ENCODE measurements at places on chromosomes 16 and 17. TPM values are rescaled to one million over a fixed set of nuclear protein-coding genes. Genes with fewer than 3 reads are reported as not detected.

The GUCY2D gene
- total RNA-seq: 0.10 TPM

The FOXJ1 gene
- not detected for total RNA-seq

The TBC1D3C gene
- total RNA-seq: not detected

The RSKR gene
- 4.4 TPM for total RNA-seq

The PMP22 gene
- 133 TPM for total RNA-seq

DNA sequence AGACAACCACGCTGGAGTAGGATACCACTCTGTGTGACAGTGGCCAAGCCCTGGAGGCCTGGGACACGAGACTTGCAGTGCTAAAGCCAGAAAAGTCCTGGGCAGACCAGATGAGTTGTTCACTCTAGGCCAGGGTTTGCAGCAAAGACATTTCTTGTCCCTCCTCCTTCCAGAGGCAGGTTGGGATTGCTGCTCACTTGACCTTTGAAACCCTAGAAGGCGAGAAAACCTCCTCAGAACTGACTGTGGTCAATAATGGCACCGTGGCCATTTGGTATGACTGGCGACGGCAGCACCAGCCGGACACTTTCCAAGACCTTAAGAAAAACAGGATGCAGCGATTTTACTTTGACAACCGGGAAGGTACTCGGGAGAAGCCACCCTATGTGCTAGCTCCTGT, 9.8 kb upstream of the EPN3 start:
- no peak for DNase-seq

DNA sequence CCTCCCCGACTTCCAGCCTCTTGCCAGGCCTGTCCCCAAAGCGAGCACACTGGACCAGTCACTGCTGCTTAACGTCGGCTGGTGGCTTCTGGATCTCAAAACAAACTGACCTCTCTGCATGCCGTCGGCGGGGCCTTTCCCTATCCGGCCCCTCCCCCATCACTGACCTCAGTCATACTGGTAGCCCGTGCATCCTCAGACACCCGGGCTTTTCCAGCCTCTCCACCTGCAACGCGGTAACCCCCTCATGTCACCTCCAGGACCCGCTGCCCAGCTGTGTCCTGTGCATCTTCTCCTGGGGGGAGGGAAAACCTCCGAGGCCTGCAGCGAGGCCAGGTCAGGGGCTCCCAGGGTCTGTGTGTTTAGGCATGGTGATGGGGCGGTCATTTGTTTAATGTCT, 138.6 kb upstream of the CHMP6 start:
- no peak for DNase-seq

GRCh38 chr16:81823111-81823510, 44.0 kb downstream of the PLCG2 start:
- DNase-seq: no peak

- no peak for DNase-seq
Observed at GRCh38 chr17:21174713-21175112, 39.2 kb downstream of the TMEM11 start.

DNA sequence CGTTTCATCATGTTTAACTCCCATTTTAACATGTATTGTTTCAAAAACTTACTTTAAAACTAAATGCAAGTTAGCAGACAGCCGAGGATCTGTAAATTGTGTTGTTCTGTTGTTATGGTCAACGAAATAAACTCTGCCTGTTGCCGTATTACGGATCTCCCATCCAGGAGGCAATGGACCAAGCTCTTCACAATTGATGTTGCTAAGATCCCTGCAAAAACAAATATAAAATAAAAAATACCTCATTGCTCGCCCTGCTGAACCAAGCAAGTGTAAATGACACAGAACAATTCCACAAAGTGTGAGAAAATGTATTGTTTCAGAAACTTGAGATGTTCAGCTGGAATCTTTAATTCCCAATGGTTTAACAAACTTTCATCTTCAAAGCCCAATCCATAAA, 65.0 kb downstream of the CEP95 start:
- no peak for DNase-seq

DNA sequence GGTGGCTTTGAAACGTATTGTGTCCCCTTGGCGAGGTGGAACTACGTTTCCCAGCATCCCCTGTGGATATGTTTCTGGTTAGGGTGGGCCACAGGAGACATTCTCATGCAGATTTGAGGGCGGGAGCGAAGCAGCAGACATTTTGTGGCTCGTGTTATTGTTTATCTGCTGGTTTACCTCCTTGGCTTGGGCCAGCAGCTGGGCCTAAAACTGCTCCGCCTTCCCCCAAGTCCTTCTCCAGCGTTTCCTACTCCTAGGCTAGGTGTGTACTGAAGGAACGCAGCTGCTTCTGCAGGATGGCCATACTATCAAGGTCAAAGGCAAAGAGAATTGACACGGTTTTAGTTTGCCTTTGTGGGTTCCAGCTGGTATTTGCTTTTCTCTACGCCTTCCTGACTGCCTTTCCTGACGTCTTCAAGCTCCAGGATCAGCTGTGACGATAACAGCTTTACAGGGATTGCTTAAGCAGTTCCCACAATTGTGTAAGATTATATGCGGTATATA, 17.2 kb upstream of the WSB1 start:
- no peak for DNase-seq

- no peak for DNase-seq
Observed at GRCh38 chr17:81428121-81428515, 32.9 kb downstream of the BAHCC1 start.

DNA sequence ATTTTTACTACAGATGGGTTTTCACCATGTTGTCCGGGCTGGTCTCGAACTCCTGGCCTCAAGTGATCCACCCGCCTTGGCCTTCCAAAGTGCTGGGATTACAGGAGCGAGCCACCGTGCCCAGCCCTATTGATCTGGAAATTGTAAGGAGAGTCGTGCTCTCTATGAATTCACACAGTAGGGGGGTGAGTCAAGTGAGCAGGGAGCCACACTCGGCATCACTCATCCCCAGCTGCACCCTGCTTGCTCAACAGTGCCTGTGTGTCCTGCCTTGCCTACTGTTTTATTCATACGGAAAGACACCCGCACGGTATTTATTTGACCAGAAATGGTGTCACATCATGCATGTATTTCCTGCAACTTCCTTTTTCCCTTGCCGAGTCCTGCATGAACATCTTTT, 157.2 kb upstream of the FOXF1 start:
- DNase-seq: no peak

DNA sequence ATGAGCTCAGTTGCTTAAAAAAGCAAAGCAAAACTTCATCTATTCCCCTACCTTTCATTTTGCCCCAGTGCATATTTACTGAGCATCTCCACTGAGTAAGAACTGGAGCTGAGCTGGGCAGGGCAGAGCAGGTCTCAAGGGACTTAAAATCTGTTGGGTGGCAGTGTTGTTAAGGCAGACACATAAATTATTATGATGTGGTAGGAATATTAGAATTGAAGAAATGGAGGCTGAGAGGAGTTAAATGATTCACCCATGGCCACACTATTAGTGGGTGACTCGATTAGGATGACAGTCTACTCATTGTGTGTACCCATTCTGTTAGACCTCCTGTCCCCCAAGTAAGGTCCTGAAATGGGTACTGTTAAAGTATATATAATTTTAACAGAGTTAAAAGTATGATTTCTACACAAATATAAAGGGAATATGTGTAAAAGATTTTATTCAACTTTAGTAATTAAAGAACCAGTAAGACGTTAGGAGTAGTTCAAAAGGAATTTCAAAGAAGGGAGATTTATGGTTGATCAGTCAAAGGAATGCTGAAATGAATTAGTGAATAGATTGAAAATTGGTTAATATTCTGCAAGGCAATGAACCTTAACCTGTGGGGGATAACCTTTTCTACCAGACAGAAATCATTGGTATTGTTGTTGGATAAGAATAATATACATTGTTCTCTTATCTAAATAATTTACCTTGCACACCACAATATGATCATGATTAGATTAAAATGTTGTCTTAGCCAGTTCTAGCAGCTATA, 17.5 kb downstream of the ITGB3 start:
- no peak for DNase-seq

GRCh38 chr17:46737326-46737725, 81.2 kb downstream of the WNT3 start:
- DNase-seq: no peak

- DNase-seq: no peak
Observed at GRCh38 chr16:77541165-77541564, 106.3 kb upstream of the ADAMTS18 start.

- DNase-seq: no peak
Observed at GRCh38 chr16:47465919-47466630, 4.9 kb downstream of the PHKB start.

GRCh38 chr16:1176280-1176897, 23.5 kb downstream of the CACNA1H start:
- DNase-seq: no peak

DNA sequence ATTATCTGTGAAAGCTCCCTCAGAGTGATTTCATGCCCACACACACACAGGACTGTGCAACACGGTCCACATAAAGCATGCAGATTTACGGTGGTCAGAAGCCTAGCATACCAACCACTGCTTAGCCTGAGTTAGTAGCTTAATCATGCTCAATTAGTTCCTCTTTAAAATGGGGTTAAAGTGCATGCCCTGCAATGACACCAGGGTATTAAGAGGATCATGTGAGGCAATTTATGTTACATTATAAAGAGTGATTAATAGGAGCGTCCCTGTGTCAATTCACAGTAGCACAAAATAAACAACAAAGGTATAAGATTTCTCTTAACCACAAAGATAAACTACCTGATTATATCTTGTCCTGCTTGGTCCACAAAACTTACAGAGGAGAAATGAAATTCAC, 39.8 kb downstream of the C17orf67 start:
- no peak for DNase-seq

GRCh38 chr17:59504821-59505220, 60.6 kb upstream of the DHX40 start:
- DNase-seq: no peak

DNA sequence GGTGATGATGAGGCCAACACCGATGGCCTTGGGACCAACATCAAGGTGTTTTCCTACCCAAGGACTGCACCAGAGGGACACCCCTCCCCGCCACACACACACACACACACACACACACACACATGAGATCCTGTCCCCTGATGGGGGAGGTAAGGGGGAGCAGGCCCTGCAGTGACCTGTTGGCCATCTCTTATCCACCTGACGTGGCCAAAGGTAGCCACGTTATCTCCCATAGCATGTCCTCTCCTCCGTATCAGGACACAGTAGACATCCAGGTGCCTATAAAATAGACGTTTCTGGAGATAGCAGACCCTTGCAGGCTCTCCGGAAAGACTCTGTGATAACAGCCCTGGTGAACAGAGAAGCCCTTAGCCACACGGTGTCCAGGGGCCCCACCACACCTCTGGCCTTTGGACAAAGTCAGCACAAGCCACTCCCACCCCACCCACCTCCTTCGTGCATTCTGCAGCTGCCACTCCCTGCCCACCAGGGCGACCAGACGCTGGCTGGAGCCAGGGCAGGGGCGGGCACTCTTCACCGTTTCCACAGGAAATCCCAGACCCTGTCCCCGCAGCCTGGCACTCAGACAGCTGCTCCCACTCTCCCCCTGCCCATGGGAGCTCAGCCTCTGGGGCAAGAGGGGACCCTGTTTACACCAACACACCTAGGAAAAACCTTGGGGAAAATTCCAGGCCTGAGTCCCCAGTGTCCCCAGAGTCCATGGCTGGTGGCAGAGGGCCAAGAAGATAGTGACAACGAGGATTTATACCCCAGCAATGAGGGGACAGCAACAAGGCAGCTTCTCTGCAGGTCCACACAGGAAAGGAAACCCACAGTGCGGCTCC, 15.4 kb upstream of the ENPP7 start:
- no peak for DNase-seq

GRCh38 chr16:83046664-83047063, 419.9 kb downstream of the CDH13 start:
- no peak for DNase-seq

DNA sequence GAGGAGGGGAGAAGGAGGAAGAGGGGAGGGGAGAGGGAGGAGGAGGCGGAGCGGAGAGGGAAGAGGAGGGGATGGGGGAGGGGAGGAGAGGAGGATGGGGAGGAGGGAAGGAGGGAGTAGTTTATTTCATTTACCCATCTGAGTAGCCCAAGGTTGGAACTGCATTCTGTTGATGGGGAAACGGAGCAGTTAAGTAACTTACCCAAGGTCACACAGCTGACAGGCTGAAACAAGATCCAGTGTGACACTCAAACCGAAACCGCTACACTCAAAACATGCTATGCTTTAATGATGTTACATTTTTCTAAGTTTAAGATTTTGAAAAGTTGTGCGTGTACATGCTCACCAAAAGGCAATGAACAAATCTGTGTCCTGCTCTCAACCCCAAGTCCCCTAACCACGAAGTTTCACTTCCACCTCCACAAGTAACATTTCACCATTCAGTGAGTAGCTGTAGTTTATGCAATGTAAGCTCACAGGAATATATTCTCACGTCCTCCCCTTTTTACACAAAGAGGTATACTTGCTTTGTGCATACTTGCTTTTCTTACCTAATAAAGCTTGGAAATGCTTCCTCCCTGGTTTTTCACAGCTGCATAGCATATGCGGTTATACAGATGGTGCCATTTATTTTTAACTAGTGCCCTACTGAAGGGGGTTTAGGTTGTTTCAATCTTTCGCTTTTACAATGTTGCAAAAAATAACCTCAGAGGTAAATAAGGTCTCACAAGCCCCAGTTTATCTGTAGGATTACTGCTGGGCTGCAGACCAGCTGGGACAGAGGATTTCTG, 275.3 kb downstream of the PARN start:
- no peak for DNase-seq

Data from left cardiac atrium (tissue), 4 donors.